ENCODE measurements at places on chromosomes 13 and 19.

GRCh38 chr19:11481534-11482383 is 913 bp upstream of the ELAVL3 start:
- DNase-seq, result peak; percentile 44

- no peak for DNase-seq
These were observed 4.1 kb upstream of the UBAC2 start for GRCh38 chr13:99196466-99197116.

DNA sequence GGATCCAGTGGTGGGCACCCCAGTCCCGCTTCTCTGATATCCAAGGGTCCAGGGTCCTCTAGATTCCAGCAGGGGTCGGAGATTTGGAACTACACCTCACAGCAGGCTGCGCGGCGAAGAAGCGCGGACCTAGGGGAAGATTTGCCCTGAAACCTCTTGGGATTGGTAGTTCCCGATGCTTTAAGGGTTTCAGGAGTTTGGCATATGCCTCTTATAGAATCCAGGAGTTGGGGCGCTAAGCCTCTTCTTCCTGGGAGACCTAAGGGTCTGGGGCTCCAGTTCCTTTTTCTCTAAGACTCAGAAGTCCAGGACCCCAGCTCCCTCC is 349 bp downstream of the BCL2L12 start:
- DNase-seq, result no peak

DNA sequence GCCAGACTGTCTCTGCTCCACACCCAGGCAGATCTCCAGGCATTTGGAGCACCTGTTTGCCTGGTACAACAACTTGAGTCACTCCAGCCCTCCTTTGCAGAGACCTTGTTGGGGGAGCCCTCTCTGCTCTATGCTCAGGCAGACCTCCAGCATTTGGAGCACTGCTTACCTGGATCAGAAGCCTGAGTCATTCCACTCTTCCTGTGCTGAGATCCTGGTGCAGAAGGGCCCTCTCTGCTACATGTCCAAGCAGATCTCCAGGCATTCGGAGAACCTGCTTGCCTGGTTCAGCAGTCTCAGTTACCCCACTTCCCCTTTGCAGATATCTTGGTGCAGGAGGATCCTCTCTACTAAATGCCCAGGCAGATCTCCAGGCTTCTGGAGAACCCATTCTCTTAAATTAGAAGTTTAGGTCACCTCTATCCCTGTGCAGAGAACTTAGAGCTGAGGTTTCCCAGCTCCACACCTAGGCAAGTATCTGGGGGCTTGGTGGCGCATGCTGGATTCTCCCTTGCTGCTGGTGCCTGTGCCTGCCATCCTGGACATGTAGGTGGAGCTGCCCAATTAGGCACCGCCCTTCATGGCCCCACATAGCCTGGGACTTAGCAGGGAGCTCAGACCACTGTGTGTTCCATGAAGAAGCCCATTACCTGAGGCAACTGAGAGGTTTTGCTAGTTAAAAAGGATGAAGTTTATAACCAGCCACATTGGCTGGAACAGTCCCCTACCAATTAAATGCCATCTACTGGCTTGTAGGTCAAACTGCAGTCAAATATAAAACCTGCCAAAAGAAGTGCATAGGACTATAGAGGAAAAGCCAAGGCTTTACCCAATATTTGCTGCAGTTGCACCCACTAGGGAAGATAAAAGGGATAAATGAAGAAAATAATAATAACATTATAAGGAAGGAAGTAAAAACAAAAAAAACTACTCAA is 97.6 kb upstream of the SLITRK6 start:
- no peak for DNase-seq

GRCh38 chr19:28607066-28607583 is 605.8 kb downstream of the UQCRFS1 start:
- no peak for DNase-seq

DNA sequence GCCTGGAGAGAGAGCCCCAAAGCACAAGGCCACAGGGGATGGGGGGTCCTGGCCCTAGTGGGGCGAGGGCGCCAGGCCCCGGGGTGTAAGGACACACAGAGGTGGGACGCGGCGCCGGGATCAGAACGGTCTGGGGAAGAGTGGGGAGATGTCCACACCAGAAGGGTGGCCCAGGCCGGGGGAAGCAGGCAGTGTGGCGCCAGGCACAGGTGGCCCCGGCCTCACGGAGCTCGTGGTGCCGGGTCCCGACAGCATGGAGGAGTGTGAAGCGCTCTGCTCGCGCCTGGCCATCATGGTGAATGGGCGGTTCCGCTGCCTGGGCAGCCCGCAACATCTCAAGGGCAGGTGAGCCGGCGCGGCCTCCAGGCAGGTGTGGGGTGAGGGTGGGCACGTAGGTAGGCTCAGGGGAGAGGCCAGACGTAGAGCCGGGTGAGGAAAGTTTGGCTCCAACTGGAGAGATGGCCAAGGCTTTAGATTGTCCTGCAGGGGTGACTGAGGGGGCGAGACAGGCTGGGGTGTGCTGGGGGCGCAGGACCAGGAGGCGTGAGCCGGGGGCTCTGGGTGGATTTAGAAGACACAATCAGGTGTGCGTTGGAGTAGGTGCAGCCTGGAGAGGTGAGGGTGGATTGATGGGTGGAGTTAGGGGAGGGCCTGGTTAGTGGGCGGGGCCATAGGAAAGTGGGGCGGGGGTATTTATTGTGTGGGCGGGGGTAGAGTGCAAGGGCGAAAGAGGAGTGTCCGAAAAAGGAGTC is 2.9 kb upstream of the ARHGAP45 start:
- DNase-seq, result no peak
